CD8-positive, alpha-beta memory T cell (primary cell): ENCODE measurements at places on chromosomes 2 and 18. TPM values are rescaled to one million over a fixed set of nuclear protein-coding genes. Genes with fewer than 3 reads are reported as not detected.

FOXD4L1 gene
- 0.18 TPM for total RNA-seq

CLHC1 gene
- total RNA-seq, result 9.8 TPM

CROCC2 gene
- not detected for total RNA-seq

IL1R2 gene
- total RNA-seq, result 0.85 TPM

DUSP2 gene
- 214 TPM for total RNA-seq

RGPD4 gene
- total RNA-seq, result 0.72 TPM

DNA sequence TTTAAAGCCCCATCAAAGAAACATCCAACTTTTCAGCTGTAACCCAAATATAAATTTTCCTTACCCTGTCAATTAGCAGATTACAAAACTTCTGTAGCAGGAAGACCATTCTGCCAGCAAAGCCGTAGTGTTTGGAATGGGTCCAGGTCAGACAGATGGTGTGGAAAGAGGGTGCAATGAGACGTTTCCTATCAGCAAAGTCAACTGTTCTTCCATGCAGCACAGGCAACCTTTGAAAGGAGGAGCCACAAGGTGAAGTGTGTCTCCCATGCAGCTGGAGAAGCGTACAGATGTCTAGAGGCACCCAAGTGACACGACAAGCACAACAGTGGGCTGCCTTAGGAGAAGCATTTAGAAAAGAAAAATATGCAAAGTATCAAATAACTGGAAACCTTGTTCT lies 83.7 kb downstream of the SP3 start:
- no peak overlapping the region for H3K27ac ChIP-seq
- H3K4me1 ChIP-seq, result no peaks in the 10 kb centered on the region
- no peaks in the 10 kb centered on the region for H3K36me3 ChIP-seq
- no peak overlapping the region for H3K4me3 ChIP-seq

- H3K36me3 ChIP-seq, result no peaks in the 10 kb centered on the region
- no peak overlapping the region for H3K4me3 ChIP-seq
- no peak for DNase-seq
- no peaks in the 10 kb centered on the region for H3K27me3 ChIP-seq
Measured at GRCh38 chr18:80252136-80252535, 4.8 kb upstream of the PARD6G start.

DNA sequence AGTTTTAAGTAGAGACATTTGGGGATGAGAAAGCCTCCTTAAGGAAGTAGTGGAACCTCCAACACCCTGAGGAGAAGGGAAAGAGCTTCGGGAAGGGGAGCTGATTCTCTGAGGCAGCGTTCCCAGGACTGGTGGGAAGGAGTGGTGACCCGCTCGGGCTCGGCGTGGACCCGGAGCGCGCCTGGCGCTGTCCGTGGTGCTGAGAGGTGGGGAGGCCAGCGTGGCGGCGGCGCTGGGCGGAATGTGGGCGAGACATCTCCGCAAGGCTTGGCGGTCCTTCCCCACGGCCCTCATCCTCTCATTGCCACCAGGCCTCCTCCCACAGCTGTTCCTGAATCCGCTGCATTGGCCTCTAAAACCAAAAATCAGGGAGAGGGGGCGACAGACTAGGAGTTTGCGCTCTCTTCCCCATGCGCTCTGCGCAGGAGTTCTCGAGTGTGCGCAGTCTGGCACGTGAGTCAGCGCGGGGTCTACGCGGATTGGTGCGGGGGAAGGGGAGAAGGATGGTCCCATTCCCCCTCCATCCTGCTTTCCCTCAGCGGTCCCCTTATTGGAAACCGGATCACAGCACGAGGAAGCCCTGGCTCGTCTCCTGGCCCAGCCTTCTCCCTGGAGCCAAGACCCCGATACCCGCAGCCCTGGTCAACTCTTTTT lies 857 bp downstream of the RESP18 start:
- H3K4me1 ChIP-seq, result no peaks in the 10 kb centered on the region
- no peak for DNase-seq
- peaks cover 24% of the 10 kb centered on the region for H3K27me3 ChIP-seq
- H3K27ac ChIP-seq, result no peak overlapping the region
- no peak overlapping the region for H3K4me3 ChIP-seq
- H3K36me3 ChIP-seq, result no peaks in the 10 kb centered on the region

- H3K27ac ChIP-seq, result no peak overlapping the region
- H3K27me3 ChIP-seq, result no peaks in the 10 kb centered on the region
- H3K4me1 ChIP-seq, result no peaks in the 10 kb centered on the region
- no peak for DNase-seq
Measured at GRCh38 chr18:3675994-3676393, 226.0 kb downstream of the TGIF1 start.

DNA sequence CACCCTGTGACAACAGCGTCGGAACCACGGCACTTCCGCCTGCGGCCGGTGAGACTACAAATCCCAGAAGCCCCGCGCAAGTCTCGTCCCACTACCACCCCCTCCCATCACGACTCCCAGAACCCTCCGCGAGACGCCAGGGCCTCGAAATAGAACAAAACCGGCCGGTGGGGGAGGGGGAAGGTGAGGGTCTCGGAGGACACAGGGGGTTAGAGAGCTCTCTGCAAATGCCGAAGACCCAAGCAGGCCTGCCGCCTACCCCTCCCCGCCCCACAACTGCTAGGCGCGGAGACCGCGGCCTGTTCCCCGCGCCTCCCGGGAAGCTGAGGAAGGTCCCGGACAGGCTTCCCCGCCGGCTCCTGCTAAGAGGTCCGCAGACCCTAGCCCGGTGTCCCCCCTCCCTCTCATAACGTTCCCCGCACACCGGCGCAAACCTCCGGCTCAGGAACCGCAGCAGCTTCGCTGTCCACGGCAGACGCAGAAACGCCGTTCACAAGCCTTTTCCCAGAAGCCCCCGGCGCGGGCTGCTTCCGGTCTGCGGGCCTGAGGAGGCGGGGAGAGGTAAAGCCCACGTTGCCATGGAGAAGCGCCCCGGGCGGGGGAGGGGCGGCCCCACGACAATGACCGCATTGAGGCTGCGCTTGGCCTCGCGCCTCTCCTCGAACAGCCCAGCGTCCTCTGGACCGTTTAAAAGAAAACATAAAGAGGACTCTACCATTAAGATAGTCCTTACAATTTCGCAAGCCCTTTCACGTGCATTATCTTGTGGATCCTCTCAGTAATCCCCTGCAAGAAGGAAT lies at the start of gene ZNF24:
Gene ZNF24 (minus strand): TSS at position 485 of the 800 bp plus-strand sequence. CDS start 3,770 bp downstream, outside the sequence.
- peak within 1 kb of the TSS; percentile 99 for H3K27ac ChIP-seq
- peaks cover 36% of the 10 kb centered on the region for H3K4me1 ChIP-seq
- no peaks in the 10 kb centered on the region for H3K27me3 ChIP-seq
- peak within 1 kb of the TSS; percentile 88 for H3K4me3 ChIP-seq

DNA sequence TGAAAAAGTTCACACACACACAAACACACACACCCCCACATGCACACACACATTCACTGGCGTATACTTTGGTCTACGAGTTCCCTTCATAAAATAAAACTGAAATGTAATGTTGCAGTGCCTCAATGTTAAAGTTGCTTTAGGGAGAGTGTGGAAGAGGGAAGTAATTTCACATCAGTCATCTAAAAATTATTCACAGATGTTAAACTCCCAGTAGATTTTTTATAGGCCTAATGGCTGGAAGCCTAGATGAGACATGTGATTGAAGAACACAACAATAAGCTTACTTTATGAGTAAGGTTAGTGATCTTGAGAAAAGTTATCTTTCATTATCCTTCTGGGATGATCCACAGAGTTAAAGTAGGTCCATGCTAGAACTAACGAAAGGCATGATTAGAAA lies 506.7 kb upstream of the CNTNAP5 start:
- H3K4me1 ChIP-seq, result no peaks in the 10 kb centered on the region
- H3K4me3 ChIP-seq, result no peak overlapping the region
- no peak overlapping the region for H3K27ac ChIP-seq
- DNase-seq, result no peak
- no peaks in the 10 kb centered on the region for H3K36me3 ChIP-seq

DNA sequence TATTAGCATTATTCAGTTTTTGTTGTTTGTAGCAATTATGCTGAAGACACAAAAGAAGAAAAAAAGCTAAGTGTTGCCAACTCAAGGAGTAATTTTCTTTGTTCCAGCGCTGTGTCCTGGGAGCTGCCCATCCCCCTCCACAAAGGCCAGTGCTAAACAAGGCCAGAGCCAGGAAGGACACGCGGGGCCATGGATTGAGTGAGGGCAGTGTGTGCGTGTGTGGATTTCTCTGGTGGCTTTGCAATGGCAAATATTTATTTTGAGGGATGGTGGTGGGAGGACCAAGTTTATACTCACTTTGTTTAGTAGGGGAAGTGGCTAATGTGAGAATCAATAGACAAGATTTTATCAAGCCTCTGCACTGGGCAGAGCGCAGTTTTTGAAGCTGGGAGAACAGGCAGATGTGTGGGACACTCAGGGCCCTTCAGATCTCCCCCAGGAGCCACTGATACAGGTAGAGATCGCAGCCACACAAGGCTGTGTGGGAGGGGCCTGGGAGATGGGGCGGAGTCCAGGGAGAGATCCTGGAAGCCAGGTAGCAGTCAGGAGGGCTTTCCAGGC lies 11.4 kb downstream of the AGAP1 start:
- H3K36me3 ChIP-seq, result no peaks in the 10 kb centered on the region
- peaks cover 4% of the 10 kb centered on the region for H3K27me3 ChIP-seq
- no peak overlapping the region for H3K27ac ChIP-seq
- H3K4me1 ChIP-seq, result peaks cover 8% of the 10 kb centered on the region
- H3K4me3 ChIP-seq, result no peak overlapping the region

DNA sequence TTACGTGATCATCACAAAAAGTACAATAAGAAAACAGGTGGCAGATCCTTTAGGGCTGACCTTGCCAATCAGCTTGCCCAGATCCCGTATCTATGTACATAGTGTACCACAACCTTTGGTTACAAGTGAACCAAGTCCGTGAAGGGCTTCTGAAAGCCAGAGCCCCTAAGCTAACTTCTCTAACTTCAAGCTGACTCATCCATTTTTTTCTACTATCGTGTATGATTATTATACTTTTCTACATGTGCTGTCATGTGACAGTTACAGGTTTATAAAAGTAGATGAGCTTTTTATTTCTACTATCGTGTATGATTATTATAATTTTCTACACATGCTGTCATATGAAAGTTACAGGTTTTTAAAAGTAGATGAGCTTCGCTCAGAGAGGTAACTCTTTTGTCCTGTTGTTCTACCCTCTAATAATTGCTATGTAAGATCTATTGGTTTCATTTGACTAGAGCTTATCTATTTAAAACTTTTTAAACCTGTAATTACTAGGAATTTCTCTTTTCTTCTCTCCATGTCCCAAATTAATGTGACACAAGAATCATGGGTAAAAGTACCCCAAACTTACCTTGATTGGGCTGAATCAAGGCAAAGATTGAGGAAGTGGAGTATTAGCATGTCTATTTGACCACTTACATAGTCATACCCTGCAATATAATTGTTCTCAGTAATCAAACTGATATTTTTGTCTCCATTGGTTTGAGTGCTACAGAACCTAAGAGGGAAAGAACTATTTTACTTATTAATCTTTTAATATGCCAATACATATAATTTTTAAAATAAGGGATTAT lies 29.4 kb upstream of the DNAH7 start:
- no peak for DNase-seq
- H3K36me3 ChIP-seq, result no peaks in the 10 kb centered on the region
- no peaks in the 10 kb centered on the region for H3K27me3 ChIP-seq
- no peak overlapping the region for H3K27ac ChIP-seq

- H3K4me1 ChIP-seq, result no peaks in the 10 kb centered on the region
- H3K27ac ChIP-seq, result no peak overlapping the region
- no peak for DNase-seq
- H3K36me3 ChIP-seq, result no peaks in the 10 kb centered on the region
Measured at GRCh38 chr18:70289351-70290312, 787 bp downstream of the SOCS6 start.

- no peak overlapping the region for H3K27ac ChIP-seq
- H3K27me3 ChIP-seq, result no peaks in the 10 kb centered on the region
- H3K4me3 ChIP-seq, result no peak overlapping the region
- H3K36me3 ChIP-seq, result no peaks in the 10 kb centered on the region
Measured at GRCh38 chr18:35693829-35694228, 112.3 kb downstream of the GALNT1 start.

GRCh38 chr2:205586626-205587025 lies 95.7 kb upstream of the NRP2 start:
- no peak overlapping the region for H3K4me3 ChIP-seq
- no peaks in the 10 kb centered on the region for H3K36me3 ChIP-seq
- no peak overlapping the region for H3K27ac ChIP-seq
- H3K4me1 ChIP-seq, result no peaks in the 10 kb centered on the region
- H3K27me3 ChIP-seq, result no peaks in the 10 kb centered on the region

- no peak overlapping the region for H3K4me3 ChIP-seq
- H3K27me3 ChIP-seq, result no peaks in the 10 kb centered on the region
- no peaks in the 10 kb centered on the region for H3K36me3 ChIP-seq
- DNase-seq, result no peak
Measured at GRCh38 chr18:48557640-48558174, 18.9 kb downstream of the CTIF start.

DNA sequence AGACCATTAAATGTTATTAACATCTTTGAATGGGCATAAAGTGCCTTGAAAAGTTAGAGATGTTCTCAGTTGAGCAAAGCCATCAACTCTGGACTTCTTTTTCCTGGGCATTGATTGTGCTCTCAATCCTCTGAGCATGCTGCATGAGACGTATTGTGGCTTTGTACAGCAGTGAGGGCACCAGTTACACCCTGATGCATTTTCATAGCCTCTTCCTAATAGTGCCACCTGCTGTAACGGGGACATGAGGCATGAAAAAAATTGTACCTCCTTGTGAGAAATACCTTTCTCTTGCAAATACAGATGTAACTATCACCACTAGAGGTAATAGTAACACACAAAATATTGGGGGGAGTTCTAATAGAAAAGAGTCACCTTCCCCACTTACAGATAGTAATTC lies 697.5 kb downstream of the TMEM182 start:
- no peak overlapping the region for H3K27ac ChIP-seq
- H3K4me1 ChIP-seq, result no peaks in the 10 kb centered on the region
- no peak overlapping the region for H3K4me3 ChIP-seq
- H3K27me3 ChIP-seq, result no peaks in the 10 kb centered on the region

DNA sequence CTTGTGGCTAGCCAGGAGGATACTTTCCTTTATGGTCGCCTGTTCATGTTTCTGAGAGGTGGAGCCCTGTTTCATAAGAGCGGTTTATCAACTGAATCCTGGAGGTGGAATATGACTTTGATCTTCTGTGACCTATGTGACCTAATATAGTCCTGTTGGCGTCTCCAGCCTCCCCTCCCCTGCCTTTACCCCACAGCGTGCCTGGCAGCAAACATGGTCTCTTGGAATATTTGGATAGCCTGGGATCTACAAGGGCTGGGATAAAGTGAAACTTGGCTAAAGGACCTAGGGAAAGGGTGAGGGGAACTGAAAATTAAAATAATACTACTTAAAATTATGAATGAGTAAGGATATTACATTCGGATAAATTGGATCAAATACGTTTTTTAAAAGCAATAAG lies 246.0 kb downstream of the BABAM2 start:
- peaks cover 19% of the 10 kb centered on the region for H3K4me1 ChIP-seq
- no peak for DNase-seq
- H3K27ac ChIP-seq, result no peak overlapping the region
- H3K36me3 ChIP-seq, result no peaks in the 10 kb centered on the region
